Bone marrow (tissue), 2 donors: ENCODE measurements at places on chromosomes 13 and 19.

- no peak for DNase-seq
Measured at GRCh38 chr19:45147835-45148676, 12.7 kb downstream of the NKPD1 start.

DNA sequence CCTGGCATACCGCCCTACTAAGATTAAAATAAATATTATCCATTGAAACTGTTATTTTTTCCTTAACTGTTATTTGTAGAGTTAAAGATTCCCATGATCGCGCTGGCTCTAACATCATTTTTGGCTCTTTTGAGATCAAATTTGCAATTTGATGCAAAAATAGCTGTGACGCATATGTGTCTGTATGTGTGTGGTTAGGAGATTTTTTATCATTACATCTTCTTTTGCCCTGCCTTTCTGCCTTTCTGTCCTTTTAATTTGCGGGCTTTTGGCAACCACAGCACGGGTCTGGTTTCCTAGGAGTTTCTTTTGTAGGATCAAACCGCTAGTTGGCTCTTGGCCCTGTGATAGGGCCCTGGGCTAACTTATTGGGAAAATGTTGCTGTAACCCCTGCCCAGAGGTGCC is 37.3 kb upstream of the ALOX5AP start:
- no peak for DNase-seq

DNA sequence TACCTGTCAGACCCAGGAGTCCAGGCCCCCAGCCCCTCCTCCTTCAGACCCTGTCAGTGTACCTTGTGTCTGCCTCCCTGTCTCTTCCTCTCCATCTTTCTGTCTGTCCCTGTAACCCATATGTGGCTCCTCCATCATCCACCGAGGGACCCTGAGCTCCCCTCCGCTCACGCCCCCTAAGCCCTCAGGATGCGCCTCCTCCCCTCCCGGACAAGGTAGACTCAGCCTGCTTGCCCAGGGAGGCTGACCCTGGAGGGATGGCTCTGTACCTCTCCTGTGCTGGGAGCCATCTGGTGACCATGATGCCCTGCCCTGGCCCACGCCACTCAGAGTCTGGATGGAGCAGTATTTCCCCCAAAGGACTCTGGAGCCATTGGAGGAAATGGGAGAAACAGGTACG is 1.0 kb upstream of the CAPN12 start:
- DNase-seq = no peak

DNA sequence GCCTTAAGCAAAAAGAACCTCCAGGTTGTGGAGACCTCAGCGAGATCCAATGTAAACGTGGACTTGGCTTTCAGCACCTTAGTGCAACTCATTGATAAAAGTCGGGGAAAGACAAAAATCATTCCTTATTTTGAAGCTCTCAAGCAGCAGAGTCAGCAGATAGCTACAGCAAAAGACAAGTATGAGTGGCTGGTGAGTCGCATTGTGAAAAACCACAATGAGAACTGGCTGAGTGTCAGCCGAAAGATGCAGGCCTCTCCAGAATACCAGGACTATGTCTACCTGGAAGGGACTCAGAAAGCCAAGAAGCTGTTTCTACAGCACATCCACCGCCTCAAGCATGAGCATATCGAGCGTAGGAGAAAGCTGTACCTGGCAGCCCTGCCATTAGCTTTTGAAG is 58.5 kb downstream of the ARHGAP35 start:
- no peak for DNase-seq

DNA sequence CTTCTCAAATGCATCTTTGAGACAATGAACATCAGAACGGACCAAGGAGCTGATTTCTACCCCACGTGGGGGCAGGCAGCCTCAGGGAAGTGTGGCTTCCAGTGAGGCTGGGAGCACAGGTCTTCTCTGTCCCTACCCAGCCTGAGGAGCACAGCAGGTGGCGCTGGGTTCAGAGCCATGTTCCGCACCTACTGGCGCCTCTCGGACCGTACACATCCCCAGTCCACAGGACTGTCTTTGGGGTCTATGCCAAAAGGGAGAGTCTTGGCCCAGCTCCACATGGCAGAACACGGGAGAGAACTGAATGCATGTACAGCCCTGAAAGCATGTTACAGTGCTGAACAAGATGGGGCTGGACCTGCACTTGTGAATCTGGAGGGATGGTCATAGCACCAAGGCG is 22.6 kb downstream of the SUGP1 start:
- DNase-seq = no peak

GRCh38 chr13:40388617-40389016 is 277.8 kb downstream of the FOXO1 start:
- peak; percentile 85 for DNase-seq

DNA sequence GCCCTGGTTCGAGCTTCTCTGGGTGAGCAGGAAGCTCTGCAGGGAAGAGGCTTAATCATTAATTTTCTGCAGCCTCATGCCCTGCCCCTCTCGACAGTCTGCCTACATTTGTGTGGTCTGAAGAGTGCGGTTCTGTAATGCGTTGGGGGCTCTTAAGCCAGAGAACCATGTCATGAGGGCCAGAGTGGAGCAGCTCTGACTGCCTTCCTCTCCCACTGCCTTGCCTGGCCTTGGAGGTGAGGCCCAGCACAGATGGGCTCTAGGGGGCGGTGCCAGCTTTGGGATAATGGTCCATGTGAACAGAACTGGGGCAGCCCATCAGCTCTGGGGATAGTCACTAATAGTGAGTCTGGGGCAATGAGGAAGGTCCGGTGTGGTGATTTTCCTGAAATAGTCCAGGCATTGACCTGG is 5.7 kb downstream of the FGF9 start:
- DNase-seq = no peak

DNA sequence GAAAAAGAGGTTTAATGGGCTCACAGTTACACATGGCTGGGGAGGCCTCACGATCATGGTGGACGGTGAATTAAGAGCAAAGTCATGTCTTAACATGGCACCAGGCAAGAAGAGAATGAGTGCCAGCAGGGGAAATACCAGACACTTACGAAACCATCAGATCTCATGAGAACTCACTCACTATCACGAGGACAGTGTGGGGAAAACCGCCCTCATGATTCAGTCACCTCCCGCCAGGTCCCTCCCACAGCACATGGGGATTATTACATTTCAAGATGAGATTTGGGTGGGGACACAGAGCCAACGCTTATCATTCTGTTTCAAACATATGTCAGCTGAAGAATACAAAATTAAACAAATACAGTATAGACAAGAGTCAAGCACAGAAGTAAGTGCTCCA is 165.1 kb downstream of the PCCA start:
- DNase-seq = no peak

DNA sequence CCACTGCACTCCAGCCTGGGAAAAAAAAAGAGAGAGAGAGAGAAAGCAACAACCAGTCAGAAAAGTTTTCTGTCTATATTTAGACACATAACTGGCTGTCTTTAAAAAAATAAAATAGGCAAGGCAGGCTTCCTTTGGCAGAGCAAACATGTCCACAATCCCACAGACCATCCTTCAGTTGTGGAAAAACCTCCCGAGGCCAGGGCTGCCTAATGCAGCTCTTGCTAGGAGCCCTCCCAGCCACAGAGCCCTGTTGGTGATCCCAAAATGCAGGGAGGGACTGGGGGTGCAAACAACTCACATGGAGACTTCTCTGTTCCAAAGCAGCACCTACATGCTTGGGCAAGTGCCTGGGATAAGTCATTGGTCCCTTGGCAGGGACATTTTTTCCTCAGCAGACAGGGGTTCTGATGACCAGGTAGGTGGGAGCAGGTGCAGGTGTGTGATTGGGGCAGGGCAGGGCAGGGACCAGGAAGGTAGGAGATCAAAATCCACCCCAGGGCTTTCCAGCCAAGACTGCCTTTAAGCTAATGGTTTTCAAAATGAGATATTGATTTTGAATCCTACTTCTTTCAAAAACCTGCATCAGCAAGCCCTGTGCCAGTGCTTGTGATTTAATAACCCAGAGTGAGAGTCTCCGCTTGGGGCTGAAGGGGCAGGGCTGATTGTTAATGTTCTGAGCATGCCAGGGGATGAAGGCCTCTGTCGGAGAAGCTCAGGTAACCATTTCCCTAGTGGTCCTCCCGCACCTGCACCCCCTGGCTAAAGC is 178.5 kb downstream of the USP12 start:
- DNase-seq = no peak
